ENCODE measurements at places on chromosomes 1 and 21. TPM values are rescaled to one million over a fixed set of nuclear protein-coding genes. Genes with fewer than 3 reads are reported as not detected.

DNA sequence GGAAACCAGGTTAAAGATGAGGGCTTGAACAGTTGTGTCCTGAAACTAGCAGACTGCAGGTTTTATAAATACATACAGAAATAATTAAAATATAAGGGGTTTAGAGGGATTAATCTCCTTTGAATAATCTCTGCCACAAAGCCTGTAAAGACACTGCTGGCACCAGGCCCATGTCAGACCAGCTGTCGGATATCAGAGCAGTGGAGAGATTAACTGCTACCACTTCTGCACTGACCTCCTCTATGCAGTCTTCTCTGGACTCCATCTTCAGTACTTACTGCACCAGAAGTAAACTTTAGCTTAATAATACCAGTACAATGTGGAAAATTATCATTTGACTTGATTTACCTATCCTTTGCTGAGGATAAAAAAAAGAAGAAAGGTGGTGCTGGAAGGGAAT is 128.6 kb downstream of the LHX4 start:
- DNase-seq: no peak

PTCH2 gene
- total RNA-seq: 0.10 TPM

DNA sequence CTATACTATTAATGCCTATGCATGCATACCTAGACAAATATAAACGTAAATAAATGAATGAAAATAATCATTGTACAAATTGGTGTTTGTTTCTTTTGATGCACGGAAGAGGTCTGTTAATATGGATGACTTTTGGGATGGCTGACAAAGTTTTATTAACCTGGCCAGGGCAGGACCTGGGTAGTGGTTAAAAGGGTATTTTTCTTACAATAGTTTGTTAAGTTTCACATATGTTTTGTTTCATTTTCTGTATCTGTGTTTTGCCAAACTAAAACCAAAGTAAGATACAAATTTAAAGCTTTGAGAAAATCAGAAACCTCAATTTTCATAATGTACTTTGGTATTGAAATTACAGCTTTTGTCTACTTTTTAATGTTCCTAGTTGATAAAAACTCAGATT is 222.7 kb upstream of the OLFM3 start:
- no peak for DNase-seq

TMEM52 gene
- total RNA-seq: 0.35 TPM

DNA sequence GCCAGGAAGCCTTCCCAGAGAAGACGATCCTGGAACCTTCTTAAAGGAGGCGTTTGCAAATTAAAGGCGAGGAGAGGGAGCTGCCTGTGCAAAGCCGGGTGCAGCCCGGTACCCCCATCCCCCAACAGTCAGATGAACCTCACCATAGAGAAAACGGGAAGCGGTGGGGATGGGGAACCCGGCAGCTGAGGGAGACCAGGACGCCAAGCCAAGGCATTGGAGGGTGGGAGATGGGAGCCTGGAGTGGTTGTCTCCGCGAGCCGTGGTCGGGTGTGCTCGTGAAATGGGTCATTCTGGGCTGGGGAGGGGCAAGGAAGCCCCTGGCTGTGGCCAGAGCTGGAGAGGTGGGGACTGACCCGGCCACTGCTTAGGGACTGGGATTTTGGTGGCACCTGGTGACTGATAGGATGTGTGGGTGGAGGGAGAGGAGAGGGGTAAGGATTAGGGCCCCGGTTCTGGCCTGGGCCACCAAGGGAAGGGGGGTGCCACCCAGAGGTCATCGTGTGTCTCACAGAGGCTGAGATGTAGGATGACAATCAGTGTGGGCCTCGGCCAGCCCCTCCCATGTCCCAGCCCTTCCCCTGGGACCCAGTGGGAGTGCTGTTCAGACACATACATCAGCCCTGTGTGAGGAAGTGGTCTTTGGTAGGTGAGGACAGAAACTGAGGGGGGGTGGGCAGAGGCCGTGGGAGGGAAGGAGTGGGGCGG is 676 bp upstream of the PADI2 start:
- DNase-seq: no peak

WNT2B gene
- 33.5 TPM for total RNA-seq

GRCh38 chr1:17259233-17259873 is 10.5 kb downstream of the PADI3 start:
- no peak for DNase-seq

DNA sequence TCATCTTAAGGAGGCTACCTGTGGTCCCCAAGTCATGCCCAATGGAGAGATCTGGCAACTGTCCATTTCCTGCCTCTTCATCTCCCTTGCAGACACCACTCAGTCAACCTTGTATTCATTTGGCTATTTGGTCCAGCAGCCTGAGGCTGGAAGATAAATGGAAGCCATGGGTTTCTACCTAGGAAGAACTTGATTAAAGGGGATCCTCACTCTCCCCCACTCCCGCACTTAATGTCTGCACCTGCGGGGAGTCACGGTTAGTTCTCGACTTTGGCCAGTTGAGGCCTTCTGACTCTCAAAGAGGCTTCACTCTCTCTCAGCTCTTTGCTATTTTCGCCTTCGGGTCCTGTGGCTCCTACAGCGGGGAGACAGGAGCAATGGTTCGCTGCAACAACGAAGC is 8.4 kb upstream of the ATXN7L2 start:
- DNase-seq: no peak

CLEC20A gene
- not detected for total RNA-seq

DNA sequence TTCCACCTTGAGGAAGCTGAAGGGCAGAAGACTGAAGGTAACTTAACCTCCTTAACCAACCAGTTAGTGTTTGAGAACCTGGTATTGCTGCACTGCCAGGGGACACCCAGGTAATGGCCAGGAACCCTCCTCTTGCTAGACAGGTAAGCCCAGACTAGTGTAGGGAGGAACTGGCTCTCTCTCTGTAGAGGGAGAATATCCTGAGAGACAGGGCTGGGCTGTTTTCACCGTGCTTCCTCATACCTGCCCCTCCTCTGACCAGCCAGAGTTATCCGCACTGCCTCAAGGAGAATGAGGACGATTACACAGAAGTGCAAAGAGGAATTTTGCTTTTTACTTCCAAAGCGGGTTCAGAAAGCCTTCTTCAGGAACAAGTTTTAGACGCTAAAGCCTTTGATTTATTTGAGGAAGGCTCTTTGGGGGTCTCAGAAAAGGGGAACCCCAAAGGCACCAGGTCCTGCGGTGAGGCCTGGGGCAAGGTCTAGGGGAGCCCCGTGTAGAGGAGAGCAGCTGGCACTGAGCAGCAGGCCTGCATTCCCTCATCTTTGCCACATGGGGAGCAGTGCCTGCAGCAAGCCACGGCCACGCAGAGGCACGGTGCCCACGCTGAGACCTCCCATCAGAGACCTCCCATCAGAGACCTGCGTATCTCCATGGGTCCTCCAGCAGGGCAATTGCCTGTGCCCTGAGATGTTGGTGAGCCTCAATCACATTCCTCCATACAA is 13.5 kb downstream of the GNG4 start:
- DNase-seq: no peak

- no peak for DNase-seq
These were observed 113.0 kb downstream of the SMYD3 start for GRCh38 chr1:246394121-246394520.

OR2L13 gene
- not detected for total RNA-seq

- DNase-seq: no peak
These were observed 83.8 kb downstream of the GABPA start for GRCh38 chr21:25818551-25818950.

GRCh38 chr1:241744591-241744990 is 92.5 kb downstream of the WDR64 start:
- DNase-seq: no peak

DNA sequence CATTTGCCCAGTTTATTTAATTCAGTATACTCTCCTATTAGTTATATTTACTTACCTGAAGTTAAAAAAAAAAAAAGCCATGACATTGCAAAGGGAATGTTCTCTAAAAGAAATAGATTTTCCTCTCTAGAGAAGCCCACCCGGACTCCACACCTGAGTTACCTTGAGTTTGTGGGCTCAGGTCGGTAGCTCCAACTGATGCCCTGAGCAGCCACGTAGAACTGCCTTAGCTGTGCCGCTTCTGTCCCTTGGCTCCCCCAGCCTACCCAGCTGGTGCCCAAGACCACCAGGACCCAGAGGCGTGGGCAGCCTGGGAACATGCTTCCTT is 250 bp downstream of the F5 start:
- DNase-seq: no peak

DNA sequence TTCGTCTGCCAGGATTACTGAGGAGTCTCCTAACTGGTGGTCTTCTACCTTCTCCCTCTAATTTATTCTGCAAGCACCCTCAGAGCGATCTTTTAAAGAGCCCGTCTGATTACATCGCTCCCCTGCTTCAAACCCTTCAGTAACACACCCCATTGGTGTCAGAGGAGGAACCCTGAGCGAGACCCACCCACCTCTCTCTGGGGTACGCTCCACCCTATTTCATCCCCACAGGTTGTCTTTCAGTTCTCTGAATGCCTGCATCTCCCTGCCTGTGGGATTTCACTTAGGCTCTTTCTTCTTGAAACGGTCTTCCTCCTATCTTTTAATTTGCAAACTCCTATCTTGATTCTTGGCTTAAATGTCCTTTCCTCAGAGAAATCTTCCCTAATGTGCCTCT is 39.4 kb downstream of the C1orf21 start:
- no peak for DNase-seq

SHISAL2A gene
- not detected for total RNA-seq

FAM177B gene
- total RNA-seq: not detected

- no peak for DNase-seq
These were observed 62.3 kb downstream of the CCDC185 start for GRCh38 chr1:223455470-223455869.

DNA sequence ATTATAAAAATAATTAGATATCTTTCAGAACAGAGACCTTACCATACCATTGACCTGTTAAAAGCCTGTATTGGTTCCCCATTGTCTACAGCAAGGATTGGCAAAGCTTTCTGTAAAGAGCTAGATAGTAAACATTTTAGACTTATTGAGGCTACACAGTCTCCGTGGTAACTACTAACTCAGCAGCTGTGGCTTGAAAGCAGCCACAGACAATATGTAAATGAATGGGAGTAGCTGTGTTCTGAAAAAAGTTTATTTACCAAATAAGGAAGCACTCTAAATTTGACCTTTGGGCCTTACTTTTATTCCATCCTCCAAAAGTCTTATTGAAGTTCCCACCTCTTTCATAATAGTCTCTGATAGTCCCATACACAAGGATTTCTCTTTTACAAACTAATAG is 39.7 kb downstream of the NUP210L start:
- DNase-seq: peak; percentile 19

KRTAP19-8 gene
- not detected for total RNA-seq

ARHGEF19 gene
- 3.3 TPM for total RNA-seq

DNA sequence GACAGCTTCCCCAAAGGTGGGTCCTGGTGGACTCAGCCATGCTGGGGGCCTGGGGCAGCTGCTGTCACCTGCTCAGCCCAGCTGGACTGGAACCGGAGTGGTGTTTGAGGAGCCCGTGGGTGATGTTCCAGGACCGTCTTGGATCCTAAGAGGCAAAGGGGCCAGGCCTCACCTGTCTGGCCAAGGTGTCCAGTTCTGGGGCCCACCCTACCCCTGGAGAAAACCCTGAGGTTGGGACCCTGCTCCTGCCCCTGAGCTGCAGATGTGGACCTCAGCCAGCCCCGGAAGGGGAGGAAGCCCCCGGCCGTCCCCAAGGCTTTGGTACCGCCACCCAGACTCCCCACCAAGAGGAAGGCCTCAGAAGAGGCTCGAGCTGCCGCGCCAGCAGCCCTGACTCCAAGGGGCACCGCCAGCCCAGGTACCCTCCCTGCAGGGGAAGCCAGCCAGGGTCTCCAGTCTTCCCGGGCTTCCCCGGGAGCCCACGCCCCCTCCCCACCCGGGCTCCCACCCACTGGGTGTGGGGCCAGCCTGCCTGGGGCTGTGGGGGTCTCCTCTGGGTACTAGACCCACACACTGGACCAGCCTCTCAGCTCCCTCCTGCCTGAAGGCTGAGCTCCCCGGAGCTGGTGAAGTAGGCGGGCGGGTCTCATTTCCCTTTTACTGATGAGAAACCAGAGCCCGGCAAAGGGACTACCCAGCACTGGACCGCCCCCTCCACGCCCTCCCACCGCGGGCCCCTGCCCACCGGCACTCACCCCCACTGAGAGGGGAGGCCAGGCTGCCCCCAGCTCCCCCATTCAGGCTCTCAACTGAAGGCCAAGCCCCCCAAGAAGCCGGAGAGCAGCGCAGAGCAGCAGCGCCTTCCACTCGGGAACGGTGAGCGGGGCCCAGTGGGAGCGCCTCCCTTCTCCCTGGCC is 1.3 kb downstream of the AIRE start:
- no peak for DNase-seq

DNA sequence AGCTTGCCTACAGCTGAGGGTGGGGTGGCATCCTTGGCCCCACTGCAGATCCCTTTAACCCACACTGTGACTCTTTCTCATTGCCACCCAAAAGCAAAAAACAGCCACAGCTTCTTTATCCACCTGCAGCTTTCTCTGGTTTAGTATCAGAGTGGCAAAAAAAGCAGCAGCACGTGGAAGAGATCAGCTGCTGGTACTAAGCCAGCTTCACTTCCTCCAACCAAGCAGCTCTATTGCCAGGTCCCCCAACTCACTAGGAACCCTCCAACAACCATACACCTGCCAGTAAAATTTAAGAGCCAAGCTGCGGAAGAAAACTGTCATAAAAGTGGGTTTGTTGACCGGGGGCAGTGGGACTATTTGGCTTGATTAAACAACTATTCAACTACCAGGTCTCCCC is 66.4 kb downstream of the KDM1A start:
- no peak for DNase-seq

SEMA4A gene
- total RNA-seq: 0.69 TPM

PYHIN1 gene
- total RNA-seq: not detected

Data from renal cortical epithelial cell (primary cell).